ENCODE measurements at places on chromosomes 4 and X. TPM values are rescaled to one million over a fixed set of nuclear protein-coding genes. Genes with fewer than 3 reads are reported as not detected.

GC gene
- not detected for total RNA-seq

CACNA1F gene
- total RNA-seq = not detected

STK32B gene
- 0.21 TPM for total RNA-seq

EGFL6 gene
- total RNA-seq = not detected

- no peaks in the 10 kb centered on the region for H3K36me3 ChIP-seq
- no peak overlapping the region for H3K27ac ChIP-seq
- H3K27me3 ChIP-seq = no peaks in the 10 kb centered on the region
These were observed 109.6 kb downstream of the EFNB1 start for GRCh38 chrX:68938244-68939004.

DNA sequence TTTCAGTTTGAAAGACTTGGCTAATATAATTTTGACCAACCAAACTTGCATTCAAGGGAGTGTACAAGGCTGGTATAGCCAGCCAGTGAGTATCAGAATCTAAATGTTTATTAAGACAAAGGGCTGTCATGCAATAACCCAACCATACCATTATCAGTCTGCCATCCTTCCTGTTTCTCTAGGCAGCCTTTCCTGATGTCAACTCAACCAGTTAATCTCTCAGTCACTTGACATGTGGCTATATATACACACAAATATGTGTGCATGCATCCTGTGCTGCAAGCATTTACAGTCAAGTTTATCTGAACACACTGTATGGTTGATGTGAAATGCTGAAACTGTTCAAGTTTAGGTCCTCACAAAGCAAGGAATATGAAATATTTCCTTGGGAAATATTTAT lies 17.2 kb downstream of the BTK start:
- no peak overlapping the region for H3K27ac ChIP-seq
- no peaks in the 10 kb centered on the region for H3K4me1 ChIP-seq

DNA sequence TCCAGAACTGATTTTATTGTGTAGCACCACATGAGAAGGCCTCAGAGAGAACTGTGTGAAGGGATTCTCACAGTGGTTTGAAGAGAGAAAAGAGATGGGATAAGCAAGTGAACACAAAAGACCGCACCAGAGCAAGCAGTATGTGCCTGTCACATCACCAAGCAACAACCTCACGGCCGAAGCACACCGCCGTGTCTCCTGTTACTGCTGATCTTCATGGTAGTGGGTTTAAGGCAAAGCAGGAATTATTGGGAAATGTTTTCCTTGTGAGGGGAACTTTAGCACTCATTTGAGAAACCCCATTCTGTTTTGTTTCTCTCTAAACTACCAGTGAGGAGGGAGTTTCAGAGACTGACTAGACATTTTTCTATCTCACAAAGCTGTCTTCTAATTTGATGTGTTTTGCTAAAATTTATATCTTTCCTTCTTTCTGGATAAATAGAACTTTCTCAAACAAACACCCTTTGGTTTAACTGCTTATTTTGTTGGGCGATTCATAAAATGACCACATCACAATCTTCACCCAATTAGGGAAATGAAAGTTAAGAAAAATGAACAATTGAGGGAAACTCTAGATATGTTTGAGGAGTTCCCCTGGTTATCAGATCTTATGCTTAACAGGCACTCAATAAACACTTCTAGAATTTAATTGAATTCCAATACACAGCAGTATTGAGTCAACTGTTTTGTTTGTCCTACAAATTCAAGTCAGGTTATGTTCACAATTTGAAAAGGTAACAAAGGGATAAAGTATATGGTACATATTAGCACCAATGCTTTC lies 16.5 kb downstream of the SH3KBP1 start:
- no peaks in the 10 kb centered on the region for H3K4me1 ChIP-seq
- H3K27ac ChIP-seq = no peak overlapping the region
- H3K36me3 ChIP-seq = no peaks in the 10 kb centered on the region

DNA sequence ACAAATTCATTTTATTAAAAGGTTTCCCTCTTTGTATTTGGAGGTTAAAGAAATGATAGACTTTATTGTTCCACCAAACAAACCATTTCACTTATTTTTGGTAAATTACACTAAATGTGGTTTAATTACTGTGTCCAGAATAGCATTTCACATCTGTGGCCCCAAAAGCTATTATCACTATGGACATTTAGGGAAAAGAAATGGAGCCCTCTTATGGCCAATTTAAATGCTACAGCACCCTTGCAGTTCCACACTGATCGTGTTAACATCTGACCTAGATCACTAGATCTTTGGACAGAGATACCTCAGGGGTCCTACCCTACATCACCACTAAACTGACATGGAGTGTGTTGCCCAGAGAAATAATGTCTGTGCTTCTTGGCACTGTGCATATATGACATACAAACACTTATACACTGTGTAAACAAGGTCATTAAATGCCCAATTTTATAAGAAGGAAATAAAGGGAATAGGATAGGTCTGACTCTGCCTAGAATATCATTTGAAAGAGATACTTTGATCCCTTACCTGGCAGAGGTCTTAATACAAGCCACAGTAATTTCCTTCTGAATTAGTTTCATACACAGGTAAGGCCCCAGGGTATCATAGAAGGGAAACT lies 163.9 kb downstream of the KDR start:
- no peak overlapping the region for H3K27ac ChIP-seq
- H3K36me3 ChIP-seq = no peaks in the 10 kb centered on the region
- no peak for DNase-seq
- no peak overlapping the region for H3K4me3 ChIP-seq
- no peaks in the 10 kb centered on the region for H3K27me3 ChIP-seq

DNA sequence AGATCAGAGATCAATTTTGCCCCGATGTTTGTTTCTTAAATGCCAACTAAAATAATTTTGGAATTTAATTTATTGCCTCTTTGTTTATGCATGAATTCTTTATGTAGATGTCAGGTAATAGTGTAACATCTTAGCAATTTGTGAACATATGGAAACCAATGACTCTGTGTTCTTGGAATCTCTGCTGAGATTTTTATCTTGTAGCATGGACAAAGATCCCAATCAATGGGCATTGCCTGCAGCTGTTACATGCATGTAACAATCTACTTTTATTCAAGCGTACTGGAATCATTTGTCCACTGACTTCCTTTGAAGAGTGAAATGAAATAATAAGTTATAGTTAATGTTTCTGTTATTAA lies 61.6 kb upstream of the ARSJ start:
- H3K4me3 ChIP-seq = no peak overlapping the region
- H3K4me1 ChIP-seq = no peaks in the 10 kb centered on the region
- no peaks in the 10 kb centered on the region for H3K27me3 ChIP-seq
- H3K36me3 ChIP-seq = no peaks in the 10 kb centered on the region
- no peak for DNase-seq

DNA sequence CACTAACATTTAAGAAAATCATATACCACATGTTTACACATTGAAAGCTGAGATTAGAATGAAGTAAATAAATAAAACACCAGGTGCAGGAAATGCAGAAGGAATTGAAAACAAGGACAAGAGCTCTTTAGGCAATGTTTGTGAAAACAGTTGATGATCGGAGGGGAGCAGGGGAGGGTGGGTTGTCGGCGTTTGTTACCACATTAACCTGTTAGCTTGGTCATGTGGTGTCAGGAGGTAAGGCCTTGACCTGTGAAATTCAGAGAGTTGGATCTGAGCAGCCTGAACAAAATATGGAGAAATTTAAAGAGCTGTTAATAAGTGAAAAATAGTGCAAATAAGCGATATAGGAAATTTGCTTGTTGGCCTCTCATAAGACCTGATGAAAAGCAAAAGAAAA lies 759.9 kb downstream of the PDHA2 start:
- no peak for DNase-seq
- no peaks in the 10 kb centered on the region for H3K36me3 ChIP-seq
- no peaks in the 10 kb centered on the region for H3K4me1 ChIP-seq
- H3K27me3 ChIP-seq = no peaks in the 10 kb centered on the region
- no peak overlapping the region for H3K4me3 ChIP-seq
- H3K27ac ChIP-seq = no peak overlapping the region

DNA sequence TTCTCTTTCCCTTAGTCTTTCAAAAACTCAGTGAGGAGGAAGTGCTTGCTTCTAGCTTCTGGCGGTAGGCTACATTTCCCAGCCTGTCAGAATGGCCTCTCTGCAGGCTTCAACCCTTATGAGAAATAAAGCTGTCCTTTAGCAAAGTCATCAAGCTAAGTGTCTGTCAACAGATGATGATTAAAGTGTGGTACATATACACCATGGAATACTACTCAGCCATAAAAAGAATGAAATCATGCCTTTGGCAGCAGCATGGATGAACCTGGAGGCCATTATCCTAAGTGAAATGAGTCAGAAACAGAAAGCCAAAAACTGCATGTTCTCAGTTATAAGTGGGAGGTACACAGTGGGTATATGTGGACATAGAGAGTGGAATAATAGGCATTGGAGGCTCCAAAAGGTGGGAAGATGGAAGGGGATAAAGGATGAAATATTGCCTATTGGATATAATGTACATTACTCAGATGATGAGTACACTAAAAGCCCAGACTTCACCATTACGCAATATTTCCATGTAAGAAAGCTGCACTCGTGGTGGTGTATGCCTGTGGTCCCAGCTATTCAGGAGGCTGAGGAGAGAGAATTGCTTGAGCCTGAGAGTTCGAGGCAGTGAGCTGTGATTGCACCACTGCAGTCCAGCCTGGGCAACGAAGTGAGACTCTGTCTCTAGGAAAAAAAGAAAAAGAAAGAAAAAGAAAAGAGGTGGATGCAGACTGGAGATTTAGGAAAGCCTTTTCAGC lies 7.9 kb downstream of the TRIM2 start:
- no peaks in the 10 kb centered on the region for H3K27me3 ChIP-seq
- no peaks in the 10 kb centered on the region for H3K36me3 ChIP-seq
- H3K4me1 ChIP-seq = no peaks in the 10 kb centered on the region
- no peak overlapping the region for H3K4me3 ChIP-seq
- H3K27ac ChIP-seq = no peak overlapping the region

DNA sequence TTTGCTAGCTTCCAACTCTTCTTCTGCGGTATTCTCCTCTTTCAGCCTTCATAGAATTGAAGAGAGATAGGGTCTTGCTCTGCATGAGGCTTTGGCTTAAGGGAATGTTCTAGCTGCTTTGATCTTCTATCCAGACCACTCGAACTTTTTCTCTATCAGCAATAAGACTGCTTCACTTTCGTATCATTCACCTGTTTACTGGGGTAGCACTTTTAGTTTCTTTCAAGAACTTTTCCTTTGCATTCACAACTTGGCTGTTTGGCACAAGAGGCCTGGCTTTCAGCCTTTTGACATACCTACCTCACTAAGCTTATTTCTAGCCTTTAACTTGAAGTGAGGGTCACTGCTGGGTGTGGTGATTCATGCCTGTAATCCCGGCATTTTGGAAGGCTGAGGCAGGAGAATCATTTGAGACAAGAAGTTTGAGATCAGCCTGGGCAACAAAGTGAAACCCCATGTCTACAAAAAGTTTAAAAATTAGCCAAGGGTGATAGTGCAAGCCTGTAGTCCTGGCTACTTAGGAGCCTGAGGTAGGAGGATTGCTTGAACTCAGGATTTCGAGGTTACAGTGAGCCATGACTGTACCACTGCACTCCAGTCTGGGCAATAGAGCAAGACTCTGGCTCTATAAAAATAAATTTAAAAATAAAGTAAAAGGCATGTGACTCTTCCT lies 47.1 kb upstream of the HPGDS start:
- no peaks in the 10 kb centered on the region for H3K4me1 ChIP-seq
- H3K4me3 ChIP-seq = no peak overlapping the region
- H3K27me3 ChIP-seq = no peaks in the 10 kb centered on the region
- no peak overlapping the region for H3K27ac ChIP-seq
- no peak for DNase-seq

DNA sequence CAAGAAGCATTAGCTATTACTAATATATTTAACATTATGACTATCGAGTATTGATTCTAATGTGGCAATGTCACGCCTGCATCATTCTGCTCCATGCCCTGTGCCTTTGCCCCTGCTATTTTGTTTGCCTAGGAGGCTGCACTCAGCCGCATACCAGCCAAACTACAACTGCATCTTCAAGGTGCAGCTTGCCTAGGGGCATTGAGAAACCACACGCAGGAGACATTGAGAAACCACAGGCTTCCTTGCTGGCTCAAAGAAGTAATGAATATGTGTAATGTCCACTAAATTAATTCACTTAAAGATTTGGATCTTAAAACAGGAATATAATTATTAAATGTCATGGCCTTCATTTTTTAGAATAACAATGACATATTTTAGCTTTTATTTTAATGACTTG lies 683.6 kb upstream of the TENM3 start:
- no peak for DNase-seq
- H3K27ac ChIP-seq = no peak overlapping the region
- no peaks in the 10 kb centered on the region for H3K4me1 ChIP-seq
- no peak overlapping the region for H3K4me3 ChIP-seq
- no peaks in the 10 kb centered on the region for H3K36me3 ChIP-seq

DNA sequence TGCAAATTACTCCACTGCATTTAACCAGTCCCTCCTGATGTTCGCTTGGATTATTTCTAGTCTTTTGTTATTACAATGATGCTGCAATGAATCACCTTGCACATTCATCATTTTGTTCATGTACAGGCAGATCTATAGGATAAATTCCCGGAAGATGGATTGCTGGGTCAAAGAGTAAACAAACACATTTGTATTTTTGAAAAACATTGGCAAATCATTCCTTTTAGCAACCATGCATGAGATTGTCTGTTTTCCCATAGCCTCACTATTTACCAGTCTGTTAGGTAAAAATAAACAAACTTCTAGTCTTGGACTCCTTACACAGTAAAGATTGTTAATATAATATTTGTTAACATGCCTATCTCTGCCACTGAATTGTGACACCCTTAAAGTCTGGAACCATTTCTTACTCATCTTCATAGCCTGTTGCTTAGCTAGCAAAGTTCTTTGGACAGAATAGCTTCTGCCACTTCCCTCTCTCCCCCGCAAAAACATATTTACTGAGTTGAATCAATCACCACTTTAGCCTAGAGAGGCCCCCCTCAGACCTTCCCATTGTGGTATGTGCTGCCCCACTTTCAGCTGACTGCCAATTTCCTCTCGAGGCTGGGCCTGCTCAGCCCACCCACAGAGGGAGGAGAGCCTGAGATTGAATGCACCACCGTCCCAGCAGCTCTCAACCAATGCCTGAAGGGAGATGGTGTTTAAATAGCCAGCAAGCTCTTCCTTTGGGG lies 108.4 kb upstream of the ATXN3L start:
- H3K4me3 ChIP-seq = no peak overlapping the region
- peaks cover 13% of the 10 kb centered on the region for H3K4me1 ChIP-seq
- no peaks in the 10 kb centered on the region for H3K36me3 ChIP-seq
- no peak overlapping the region for H3K27ac ChIP-seq
- no peak for DNase-seq

GRCh38 chr4:88900432-88900831 lies 156.6 kb downstream of the FAM13A start:
- no peak overlapping the region for H3K4me3 ChIP-seq
- no peaks in the 10 kb centered on the region for H3K27me3 ChIP-seq
- no peak for DNase-seq

DNA sequence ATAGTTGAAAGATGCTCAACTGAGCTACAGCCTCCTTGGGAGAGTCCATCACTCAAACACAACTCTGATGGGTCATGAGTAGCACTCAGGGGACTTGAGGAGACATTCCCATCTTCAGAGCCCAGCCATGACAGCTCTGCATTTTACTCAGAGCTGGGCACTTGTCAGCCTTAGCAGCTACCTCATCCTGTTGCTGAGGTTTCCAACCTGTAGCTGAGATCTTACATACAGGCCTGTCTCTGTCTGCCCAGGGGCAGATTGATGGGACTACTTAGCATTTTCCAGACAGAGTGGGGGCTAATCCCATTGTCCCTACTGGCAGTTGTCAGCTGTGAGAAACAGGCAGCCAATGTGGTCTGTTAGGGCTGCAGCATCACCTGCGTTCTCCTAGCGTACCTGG lies 3.5 kb downstream of the FHDC1 start:
- DNase-seq = no peak
- no peaks in the 10 kb centered on the region for H3K36me3 ChIP-seq
- peaks cover 6% of the 10 kb centered on the region for H3K4me1 ChIP-seq
- no peak overlapping the region for H3K4me3 ChIP-seq

- H3K27ac ChIP-seq = no peak overlapping the region
- H3K27me3 ChIP-seq = no peaks in the 10 kb centered on the region
- DNase-seq = peak; percentile 25
- H3K36me3 ChIP-seq = no peaks in the 10 kb centered on the region
These were observed 128.5 kb upstream of the ARX start for GRCh38 chrX:25144043-25144940.
